ENCODE measurements at places on chromosomes 13 and 19. TPM values are rescaled to one million over a fixed set of nuclear protein-coding genes. Genes with fewer than 3 reads are reported as not detected.

GRCh38 chr19:33235996-33236350, 10.3 kb upstream of the SLC7A10 start:
- no peak for DNase-seq

DNA sequence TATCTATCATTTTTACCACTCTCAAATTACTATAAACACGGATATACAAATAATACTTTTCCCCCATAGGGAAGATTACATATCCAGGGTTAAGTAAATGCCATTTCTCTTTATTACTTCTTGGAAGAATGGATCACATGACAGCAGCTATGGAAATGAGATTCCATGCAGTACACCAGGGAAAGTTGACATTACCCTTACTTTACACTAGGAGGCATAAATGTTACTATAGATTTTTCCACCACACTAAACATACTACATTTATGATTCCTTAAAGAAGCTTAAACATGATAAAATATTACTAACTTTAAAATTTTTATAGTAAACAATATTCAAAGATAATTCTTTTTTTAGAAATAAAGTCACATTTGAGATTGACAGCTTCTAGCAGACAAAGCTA, 611.4 kb downstream of the PCDH9 start:
- DNase-seq = no peak

GRCh38 chr13:36518707-36519106, 86.4 kb downstream of the CCNA1 start:
- DNase-seq = no peak

DNA sequence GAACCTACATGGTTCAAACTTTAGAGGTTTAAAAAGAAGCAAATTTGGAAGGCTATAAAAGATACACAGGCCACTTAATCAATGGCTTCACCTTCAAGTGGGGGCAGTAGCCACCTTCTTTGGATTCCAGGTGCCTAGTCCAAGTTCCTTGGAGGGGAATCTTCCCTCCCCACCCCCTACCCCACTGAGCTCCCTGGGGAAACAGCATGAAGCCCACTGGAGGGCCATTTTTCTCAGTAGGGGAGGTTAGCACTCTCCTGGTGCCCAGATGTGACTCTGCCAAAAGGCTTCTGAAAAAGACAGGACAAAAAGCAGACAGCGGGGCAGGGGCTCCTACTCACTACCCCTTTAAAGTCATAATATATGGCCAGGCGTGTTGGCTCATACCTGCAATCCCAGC, 93.9 kb downstream of the KCTD15 start:
- DNase-seq = no peak

- no peak for DNase-seq
These were observed 8.8 kb downstream of the METTL21C start for GRCh38 chr13:102686024-102686423.

GRCh38 chr13:111021270-111021669, 93.8 kb upstream of the ARHGEF7 start:
- DNase-seq = no peak

PRODH2 gene
- not detected for total RNA-seq

All from dorsolateral prefrontal cortex (tissue), 122 donors.